ENCODE measurements at places on chromosomes 1 and 21.

DNA sequence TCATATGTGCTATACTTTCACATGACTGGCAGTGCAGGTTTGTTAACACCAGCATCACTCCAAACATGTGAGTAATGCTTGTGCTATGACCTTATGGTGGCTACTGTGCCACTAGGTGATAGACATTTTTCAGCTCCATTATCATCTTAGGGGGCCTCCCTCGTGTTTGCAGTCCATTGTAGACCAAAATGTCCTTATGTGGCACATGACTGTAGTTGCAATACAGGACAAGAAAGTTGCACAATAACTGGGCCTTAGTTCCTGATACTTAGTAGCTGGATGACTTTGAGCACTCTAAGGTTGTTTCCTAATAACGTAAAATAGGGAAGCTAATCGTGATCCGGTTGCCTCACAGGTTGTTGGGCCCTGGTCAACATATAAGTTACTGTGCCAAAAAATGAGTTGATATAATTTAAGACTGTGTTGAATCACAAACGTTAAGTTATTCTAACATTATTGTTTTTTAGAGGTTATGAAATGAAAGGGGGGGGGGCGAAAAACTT lies 511 bp upstream of the SNX27 start:
- peak; percentile 47 for DNase-seq

GRCh38 chr1:225891229-225891972 lies 2.5 kb upstream of the LEFTY1 start:
- no peak for DNase-seq

DNA sequence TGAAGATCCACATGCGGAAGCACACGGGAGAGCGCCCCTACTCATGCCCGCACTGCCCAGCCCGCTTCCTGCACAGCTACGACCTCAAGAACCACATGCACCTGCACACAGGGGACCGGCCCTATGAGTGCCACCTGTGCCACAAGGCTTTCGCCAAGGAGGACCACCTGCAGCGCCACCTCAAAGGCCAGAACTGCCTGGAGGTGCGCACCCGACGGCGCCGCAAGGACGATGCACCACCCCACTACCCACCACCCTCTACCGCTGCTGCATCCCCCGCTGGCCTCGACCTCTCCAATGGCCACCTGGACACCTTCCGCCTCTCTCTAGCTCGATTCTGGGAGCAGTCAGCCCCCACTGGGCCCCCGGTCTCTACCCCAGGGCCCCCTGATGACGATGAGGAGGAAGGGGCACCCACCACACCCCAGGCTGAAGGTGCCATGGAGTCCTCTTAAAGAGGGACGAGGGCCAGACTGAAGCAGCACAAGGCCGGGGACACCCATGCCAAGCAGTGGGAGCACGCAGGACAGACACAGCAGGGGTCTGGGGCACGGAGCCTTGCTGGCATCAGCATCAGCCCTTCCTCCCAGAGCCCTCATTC lies 13.7 kb downstream of the ZBTB7B start:
- DNase-seq: no peak

GRCh38 chr1:3675436-3675835 lies 23.1 kb downstream of the TP73 start:
- no peak for DNase-seq

GRCh38 chr1:159218649-159219636 lies 14.3 kb downstream of the ACKR1 start:
- no peak for DNase-seq

- peak; percentile 48 for DNase-seq
These were observed 106.3 kb downstream of the GALNT2 start for GRCh38 chr1:230173187-230173975.

- DNase-seq: no peak
These were observed 1.6 kb downstream of the TTC13 start for GRCh38 chr1:230976825-230977747.

- DNase-seq: no peak
These were observed 91.7 kb downstream of the UBE2U start for GRCh38 chr1:64295136-64295535.

All from fibroblast of upper back skin (primary cell).